Activated CD4-positive, alpha-beta T cell treated with anti-CD3 and anti-CD28 coated beads, Interleukin-2, amount 10 ng/mL, durations not matched to agents 7 days and 5 days (primary cell): ENCODE measurements at places on chromosomes 12 and 14. TPM values are rescaled to one million over a fixed set of nuclear protein-coding genes. Genes with fewer than 3 reads are reported as not detected.
A peak's percentile ranks its signal among the peaks of the same experiment; 100 is the strongest.

DNA sequence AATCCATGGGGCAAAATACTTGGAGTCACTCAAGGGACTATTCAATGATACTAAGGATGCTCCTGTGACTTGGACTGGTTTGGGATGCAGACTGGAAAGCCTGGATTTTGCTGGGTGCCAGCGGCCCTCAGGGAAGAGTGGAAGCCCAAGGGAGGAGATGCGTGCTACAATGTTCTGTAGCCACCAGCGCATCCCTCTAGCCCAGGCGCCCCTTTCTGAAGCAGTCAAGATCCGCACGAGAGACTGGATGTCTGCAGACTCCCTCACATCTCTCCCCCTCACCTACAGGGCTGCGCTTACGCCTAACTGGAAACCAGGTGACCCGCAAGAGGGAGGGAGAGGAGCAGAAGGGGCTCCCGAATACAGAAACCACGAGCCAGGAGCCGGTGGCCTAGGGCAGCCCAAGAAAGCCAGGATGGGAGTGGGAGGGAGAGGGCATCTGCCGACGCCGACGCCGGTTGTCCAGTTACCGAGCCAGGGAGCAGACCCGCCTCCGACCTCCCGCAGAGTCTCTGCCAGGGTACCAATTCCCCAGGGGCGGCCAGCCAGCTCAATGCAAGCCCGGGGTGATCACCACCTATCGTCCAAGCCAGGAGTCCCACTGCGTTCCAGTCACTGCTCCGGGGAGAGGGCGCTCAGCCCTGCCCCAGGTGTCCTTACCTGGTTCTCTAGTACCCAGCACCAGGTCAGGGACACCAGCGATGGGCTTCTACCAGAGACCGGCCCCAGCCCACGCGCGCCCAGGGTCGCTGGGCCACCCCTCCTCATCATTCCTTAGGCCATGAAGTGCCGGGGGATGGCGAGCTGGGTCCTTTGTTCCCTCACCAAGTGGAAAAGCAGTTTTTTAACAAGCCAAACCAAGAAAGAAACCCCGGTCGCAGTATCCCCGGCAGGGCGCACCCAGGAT is 1.2 kb downstream of the NTN4 start:
- no peak overlapping the region for H3K27ac ChIP-seq
- peaks cover 76% of the 10 kb centered on the region for H3K27me3 ChIP-seq
- DNase-seq: no peak

GRCh38 chr12:28189784-28190320 is 404 bp upstream of the CCDC91 start:
- H3K27me3 ChIP-seq: no peaks in the 10 kb centered on the region
- peak overlapping the region; percentile 99 for H3K27ac ChIP-seq
- peak; percentile 14 for DNase-seq
- H3K4me3 ChIP-seq: peak overlapping the region; percentile 93
- H3K4me1 ChIP-seq: peaks cover 41% of the 10 kb centered on the region

DNA sequence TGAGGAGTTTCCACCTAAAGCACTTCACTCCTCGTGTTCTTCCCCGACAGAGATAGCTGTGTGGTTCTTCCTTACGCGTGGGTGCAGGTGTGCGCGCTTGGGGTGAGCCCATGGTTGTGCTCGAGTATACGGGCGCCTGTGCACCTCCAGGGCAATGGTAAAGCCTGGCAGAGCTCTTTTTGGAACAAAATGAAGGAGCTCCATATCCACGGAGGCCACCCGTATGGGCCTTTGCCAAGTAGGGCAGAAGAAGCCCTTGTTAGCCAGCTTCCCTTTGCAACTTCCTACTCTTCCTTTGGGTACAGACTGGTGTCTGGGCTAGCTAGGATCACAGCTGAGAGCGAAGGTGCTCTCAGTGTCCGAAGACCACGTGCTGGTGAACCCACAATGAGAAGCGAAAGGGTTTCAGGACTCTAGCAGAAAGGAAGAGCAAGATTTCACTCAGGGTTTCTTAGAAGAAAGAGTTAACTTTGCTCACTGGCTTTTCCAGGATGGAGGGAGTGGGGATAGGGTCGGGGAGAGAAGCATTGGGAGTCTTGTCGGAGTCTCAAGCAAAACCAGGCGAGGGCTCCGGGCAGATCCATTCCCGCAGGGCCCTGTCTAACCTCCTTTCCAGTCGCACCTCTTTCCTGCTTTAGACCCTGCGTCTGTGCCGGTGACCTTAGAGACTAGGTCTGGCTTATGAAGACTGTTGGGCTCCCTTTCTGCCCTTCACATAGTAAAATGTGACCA is 960 bp upstream of the LRFN5 start:
- DNase-seq: no peak
- no peak overlapping the region for H3K27ac ChIP-seq
- peak overlapping the region; percentile 25 for H3K4me3 ChIP-seq
- no peaks in the 10 kb centered on the region for H3K36me3 ChIP-seq
- H3K27me3 ChIP-seq: peaks cover 70% of the 10 kb centered on the region

DNA sequence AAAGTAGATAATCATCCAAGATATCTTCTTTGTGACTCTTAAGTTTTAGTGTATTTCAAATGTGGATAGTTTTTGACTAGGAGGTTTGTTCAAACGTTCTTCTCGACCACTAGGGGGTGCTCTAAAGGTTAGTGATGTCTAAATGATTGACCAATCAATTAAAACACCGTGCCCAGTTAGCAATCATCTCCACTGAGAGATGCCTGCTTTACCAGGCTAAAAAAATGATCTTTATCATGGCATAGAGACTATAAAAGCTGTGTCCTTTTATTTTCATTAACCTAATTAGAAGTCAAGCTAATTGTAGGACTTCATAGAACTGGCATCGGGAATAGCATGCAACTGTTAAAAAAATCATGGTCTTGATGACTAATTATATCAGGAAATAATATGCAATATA is 153.9 kb downstream of the PRKCH start:
- peak; percentile 54 for DNase-seq
- peak overlapping the region; percentile 86 for H3K27ac ChIP-seq
- H3K4me1 ChIP-seq: peaks cover 94% of the 10 kb centered on the region
- H3K36me3 ChIP-seq: peaks cover 66% of the 10 kb centered on the region
- no peaks in the 10 kb centered on the region for H3K27me3 ChIP-seq

DNA sequence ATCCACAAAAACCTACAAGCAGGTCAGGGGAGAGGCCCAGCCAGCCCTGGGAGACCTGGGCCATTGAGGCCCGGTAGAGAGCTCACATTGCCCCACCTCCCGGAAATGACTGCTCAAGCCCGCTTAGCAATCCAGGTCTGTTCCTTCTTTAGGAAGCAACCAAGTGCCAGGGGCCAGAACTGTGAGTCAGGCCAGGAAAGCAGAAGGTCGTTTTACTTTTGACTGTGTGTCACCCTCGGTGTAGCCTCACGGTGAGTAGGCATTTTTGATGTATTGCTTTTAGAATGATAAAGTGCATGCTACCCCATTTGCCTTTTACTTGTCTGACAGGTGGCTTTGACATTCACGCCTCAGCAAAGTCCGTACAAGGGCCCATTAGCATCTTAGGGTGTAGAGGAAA is 25.4 kb upstream of the PWP1 start:
- H3K4me1 ChIP-seq: peaks cover 12% of the 10 kb centered on the region
- peaks cover 15% of the 10 kb centered on the region for H3K36me3 ChIP-seq
- H3K27me3 ChIP-seq: no peaks in the 10 kb centered on the region
- no peak for DNase-seq
- H3K4me3 ChIP-seq: no peak overlapping the region
- H3K27ac ChIP-seq: no peak overlapping the region

DNA sequence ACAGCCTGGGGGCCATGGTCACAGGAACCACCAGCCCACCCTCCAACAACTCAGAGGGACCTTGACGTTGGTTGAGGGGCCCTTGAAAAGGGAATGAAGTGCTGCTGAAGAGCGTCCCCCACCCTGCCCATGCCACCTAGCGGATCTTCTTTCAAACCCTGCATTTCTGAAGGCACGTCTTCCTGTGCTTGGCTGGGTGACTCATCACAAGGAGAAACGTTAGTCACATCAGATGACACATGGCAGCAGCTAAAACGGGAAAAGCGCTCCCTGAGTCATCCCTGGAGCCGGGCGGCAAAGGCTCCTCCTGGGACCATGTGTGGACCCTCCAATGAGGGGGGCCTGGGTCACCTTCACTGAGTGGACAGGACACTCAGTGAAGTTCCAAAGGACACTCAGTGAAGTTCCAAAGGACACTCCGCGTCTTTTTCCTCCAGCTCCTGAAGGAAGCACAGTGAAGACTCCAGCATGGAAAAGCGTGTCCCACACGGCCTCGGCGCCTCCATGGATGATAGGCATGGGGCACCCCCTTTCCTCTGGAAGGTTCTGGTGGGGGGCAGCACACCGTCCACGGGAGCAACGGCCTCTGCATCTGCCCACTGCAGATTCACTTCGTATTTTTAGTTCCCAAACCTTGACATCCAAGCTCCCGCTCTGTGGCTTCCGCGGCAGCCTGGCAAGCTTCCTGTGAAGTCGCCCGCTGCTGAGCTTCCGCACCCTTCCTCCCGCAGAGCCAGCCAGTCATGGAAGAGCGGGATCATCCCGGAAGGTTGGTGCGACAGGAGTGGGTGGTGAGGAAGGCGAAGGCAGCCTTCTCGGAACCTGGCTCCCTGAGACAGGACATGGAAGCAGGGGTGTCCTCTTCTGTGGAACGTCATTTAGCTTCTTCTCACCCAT is 383.4 kb downstream of the VRK1 start:
- no peak overlapping the region for H3K27ac ChIP-seq
- DNase-seq: no peak
- H3K36me3 ChIP-seq: peaks cover 4% of the 10 kb centered on the region
- H3K27me3 ChIP-seq: no peaks in the 10 kb centered on the region

The GPR135 gene
- 1.6 TPM for total RNA-seq

The MORN3 gene
- total RNA-seq: 3.5 TPM

The CEBPE gene
- total RNA-seq: 0.67 TPM
